Activated T-helper 1 cell treated with anti-CD3 and anti-CD28 coated beads, Interleukin-2, amount 50 U/mL, for 16 hours (primary cell): ENCODE measurements at places on chromosomes 6 and 20.

DNA sequence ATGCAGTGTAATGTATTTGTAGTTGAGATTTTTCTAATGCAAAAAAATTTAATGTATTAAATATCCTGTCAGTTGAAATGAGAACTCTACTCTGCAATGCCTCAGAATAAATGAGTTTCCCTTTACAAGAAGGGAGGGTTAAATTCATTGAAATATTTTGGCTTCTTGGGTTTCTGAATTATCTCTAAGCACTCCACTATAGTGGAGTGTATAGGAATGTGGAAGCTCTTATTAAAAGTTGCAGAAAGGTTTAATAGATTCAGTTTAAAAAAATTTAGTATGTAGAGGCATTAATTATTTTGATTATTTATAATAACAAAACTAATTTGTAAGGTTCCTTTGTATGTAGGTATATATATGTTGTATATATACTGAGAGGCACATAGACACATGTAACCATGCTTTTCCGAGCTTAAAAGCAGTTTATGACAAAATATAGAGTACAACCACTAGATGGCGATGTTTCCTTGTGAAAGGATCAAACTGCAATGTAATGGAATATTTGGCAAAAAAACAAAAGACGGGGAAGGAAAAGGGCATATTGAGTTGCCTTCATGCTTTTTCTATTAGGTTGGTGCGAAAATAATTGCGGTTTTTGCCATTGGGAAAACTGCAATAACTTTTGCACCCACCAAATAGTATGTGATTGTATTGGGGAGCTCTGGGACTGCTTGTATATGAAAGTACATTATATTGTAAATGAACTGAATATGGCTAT lies 144.2 kb downstream of the MYO6 start:
- no peak for DNase-seq

- no peak for DNase-seq
Observed at GRCh38 chr6:37293426-37293825, 35.5 kb upstream of the TMEM217 start.

- DNase-seq = no peak
Observed at GRCh38 chr6:38873001-38873400, 157.9 kb downstream of the DNAH8 start.

GRCh38 chr20:10893321-10893720 lies 219.5 kb upstream of the JAG1 start:
- no peak for DNase-seq

DNA sequence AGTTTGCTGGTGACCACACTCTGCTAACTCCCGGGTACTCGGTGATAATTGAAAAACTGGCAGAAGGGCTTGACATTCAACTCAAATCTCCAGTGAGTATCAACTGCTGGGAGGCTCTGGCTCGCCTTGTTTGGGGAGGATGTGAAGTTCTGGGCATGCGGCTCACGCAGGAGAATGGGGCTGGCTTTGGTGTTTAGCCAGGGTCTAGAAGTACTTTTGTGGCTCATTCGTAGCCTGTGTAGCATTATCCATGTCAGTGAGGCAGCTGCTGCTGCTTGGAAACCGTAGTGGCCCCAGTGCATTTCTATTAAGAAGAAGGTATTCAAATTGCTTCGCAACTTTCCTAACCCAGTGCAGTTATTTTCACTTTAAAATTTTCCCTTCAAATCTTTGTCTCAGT lies 52.2 kb downstream of the KDM1B start:
- DNase-seq = no peak

DNA sequence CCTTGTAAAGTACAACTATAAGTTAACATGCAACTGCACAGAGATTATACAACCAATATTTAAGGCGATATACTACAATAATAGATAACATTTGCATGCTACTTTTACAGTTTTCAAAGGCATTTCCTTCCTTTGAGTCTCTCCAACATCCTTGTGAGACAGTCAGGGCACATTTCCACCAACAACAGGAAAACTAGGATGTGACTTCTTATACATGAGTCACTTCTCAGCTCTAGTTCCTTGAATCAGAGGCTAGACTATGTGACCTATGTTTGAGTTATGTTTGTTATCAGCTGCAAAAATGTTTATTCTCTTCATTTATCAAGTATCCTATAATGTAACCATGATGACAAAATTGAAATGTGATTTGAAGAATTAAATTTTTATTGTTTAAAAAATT lies 51.7 kb upstream of the TFAP2D start:
- no peak for DNase-seq

- no peak for DNase-seq
Observed at GRCh38 chr6:127812985-127813698, 87.7 kb downstream of the THEMIS start.

GRCh38 chr20:14049111-14049510 lies 53.8 kb downstream of the MACROD2 start:
- DNase-seq = no peak

- DNase-seq = no peak
Observed at GRCh38 chr6:155079985-155080452, 84.9 kb downstream of the TIAM2 start.

GRCh38 chr6:148005806-148006205 lies 336.8 kb upstream of the SASH1 start:
- DNase-seq = no peak

GRCh38 chr6:15362274-15363160 lies 116.6 kb downstream of the JARID2 start:
- no peak for DNase-seq

DNA sequence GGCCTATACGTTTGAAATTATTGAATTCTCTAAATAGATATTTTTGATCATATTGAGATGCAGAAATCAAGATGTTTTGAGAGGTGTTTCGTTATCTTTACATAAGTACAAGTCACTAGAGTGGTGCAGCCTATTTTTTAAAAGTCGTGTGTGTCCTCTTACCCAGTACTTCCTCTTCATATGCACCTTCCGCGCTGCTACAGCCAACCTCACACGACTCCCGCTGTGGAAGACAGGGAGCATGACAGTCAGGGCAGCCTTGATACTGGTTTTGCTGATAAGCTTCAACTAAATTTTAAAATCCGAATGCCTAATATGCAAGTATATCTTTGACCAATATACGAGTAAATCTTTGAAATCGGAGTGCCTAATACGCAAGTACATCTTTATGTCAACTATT lies 16.3 kb downstream of the ROS1 start:
- DNase-seq = no peak

- no peak for DNase-seq
Observed at GRCh38 chr6:139248911-139249310, 42.9 kb downstream of the TXLNB start.

GRCh38 chr6:25157183-25157582 lies 122.0 kb upstream of the CARMIL1 start:
- no peak for DNase-seq

GRCh38 chr6:3371222-3371949 lies 85.5 kb downstream of the SLC22A23 start:
- DNase-seq = no peak

DNA sequence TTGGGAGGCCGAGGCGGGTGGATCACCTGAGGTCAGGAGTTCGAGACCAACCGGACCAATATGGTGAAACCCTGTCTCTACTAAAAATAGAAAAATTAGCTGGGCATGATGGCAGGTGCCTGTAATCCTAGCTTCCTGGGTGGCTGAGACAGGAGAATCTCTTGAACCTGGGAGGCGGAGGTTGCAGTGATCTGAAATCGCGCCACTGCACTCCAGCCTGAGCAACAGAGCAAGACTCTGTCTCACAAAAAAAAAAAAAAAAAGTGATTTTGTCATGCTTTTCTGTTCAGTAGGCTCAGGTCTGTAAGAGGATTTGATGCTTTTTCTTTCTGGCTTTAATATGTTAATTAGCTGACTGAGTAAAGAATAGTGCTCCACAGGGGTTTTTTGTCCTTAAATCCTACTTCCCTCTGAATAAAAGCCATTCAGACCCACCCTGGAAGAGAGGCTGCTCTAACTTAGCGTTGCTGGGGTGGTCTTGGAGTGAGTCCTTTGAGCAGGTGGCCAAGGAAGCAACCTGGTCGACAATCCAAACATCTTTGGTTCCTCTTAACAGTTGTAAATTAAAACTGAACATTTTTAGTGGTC lies 19.0 kb downstream of the MCM8 start:
- DNase-seq = no peak

- DNase-seq = no peak
Observed at GRCh38 chr6:136324686-136325380, 35.2 kb upstream of the BCLAF1 start.

GRCh38 chr6:37482606-37483251 lies 17.0 kb downstream of the CCDC167 start:
- no peak for DNase-seq

GRCh38 chr6:125102891-125103290 lies 50.7 kb upstream of the TPD52L1 start:
- DNase-seq = no peak

DNA sequence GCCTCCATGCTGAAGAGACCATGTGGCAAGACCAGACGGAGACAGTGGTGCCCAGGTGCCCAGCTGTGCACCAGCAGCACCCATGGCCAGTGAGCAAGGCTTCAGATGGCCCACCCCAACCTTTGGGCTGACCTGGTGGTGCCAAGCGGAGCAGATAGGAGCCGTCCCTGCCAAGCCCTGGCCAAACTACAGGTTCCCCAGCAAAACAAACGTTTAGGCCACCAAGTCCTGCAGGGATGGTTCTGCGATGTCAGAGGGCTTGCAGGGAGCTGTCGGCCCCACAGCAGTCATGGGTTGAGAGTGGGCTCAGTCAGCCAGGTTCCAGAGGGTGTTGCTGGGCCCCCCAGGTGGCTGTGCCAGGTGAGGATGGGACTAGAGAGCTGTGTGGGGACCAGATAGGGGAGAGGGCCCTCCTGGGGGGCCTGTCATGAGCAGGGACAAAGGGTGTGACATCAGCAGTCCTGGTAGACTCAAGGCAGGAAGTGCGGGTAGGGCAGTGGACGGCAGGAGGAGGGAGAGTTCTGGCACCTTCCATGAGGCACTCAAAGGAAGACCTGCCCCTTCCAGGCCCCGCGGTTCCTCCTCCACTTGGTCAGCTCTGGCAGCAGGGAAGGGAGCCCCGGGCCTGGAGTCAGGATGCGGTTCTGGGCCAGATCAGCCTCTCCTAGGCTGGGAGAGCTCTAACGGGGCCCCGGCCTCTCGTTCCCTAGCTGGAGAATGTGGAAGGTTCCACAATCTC lies 342.4 kb downstream of the ZFAND3 start:
- DNase-seq = no peak

GRCh38 chr20:39563349-39563748 lies 601.2 kb downstream of the DHX35 start:
- no peak for DNase-seq

DNA sequence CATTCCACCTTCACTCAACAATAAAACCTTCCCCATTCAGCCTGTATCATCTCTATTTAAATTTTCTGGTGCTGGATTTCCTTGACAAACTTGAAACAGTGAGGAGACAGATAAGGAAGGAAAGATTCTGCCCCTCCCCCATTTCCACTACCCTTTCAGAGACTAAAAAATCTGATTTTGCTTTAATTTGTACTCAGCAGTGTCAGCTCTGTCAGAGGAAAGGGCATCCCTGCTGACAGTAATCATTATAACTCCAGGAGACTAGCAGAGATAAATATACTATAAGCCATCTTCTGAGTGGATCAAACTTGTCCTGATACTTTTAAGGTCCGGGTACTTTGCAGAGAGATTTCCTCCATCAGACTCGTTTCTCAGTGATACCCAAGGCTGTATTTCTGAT lies 155.6 kb downstream of the SAMD5 start:
- DNase-seq = no peak

GRCh38 chr20:37935435-37935834 lies 32.5 kb downstream of the VSTM2L start:
- DNase-seq = no peak
